Fibroblast of the aortic adventitia (primary cell): ENCODE measurements at places on chromosomes 16 and 17. TPM values are rescaled to one million over a fixed set of nuclear protein-coding genes. Genes with fewer than 3 reads are reported as not detected.
A peak's percentile ranks its signal among the peaks of the same experiment; 100 is the strongest.

DNA sequence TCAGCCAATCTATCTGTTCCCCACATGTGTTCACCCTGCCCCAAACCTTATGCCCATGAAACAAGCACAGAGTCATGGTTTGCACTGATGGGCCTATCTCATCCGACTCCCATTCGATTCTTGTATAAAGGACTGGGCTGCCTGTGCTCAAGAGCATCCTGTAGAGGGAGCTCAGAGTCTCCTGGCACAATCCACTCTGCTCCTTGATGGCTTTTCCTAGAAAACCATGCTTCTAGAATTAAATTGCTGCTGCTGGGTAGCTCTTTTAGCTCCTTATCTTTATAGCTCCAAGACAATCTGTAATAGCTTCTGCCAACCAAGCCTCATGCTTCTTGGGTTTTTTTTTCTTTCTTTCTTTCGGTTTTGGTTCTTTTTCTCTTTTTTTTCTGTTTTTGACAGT is 9.7 kb downstream of the ZNF19 start:
- peak; percentile 33 for DNase-seq

The FOXC2 gene
- 5.2 TPM in 1 of 2 replicates, not detected in the other for total RNA-seq

The MMP28 gene
- 0.09 TPM in 1 of 2 replicates, not detected in the other for total RNA-seq

DNA sequence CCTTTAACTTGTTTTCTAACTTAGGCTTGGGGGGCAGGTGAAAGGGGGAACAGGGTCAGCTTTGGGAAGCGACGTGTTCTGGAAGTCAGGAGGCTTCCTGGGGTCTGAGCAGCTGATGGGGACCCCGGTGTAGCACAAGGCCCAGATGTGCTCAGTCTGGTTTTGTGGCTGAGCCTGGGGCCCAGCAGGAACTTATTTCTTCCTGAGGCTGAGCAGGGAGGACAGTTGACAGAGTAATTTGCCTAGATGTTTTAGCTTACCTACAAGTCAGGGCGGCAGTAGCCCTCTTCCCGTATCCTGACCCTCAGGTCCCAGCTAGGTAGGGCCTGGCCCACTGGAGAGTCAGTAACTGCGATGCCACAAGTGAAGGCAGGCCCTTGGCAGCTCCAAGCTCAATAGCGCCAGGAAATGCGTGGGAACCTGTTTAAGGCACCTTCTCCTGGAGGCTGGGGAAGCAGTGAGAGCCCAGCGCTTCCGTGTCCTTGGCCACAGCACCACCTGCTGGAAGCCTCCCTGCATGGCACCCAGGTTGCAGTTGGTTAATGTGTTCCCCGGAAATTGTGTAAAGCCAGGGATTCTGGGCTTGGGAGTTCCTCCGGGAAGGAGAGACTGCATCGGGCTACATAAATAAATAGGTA is 5.2 kb downstream of the CCR7 start:
- DNase-seq: peak; percentile 96

- peak; percentile 12 for DNase-seq
These were observed 59.7 kb upstream of the DHX40 start for GRCh38 chr17:59505610-59506276.

DNA sequence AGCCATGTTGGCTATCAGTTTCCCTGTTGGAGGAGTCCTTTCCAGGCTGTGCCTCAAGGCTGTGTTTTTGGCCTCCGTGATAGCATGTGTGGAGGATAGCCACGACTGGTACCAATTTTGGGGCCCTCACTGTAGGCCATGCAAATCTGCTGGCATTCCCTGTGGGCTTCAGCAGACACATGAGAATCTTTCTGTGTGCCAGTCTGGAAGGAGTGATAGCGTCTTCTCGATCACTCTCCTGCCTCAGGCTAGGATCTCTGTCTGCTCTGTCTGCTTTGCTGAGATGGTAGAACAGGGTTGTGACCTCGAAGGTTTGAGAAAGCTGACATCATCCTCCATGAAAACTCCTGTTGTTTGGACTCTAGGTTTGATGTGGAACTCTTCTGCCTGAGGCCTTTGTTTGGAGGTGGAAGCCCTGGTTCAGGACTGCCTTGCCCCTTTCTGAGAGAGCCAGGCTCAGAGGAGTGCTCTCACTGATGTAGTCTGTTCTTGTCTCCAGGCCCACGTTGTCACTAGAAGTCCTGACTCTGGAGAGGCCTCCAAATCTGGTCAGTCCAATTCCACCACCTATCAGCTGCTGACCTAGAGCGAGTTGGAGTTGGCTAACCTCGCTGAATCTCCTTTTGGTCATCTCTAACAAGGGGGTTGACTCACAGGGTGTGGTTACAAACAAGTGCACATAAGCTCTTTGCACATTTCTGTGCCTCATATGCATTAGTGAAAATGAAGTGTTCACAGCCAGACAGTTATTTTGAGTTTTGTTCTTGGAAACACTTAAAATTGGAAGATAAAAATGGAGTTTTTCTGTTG is 12.1 kb upstream of the EDC4 start:
- peak; percentile 73 for DNase-seq

DNA sequence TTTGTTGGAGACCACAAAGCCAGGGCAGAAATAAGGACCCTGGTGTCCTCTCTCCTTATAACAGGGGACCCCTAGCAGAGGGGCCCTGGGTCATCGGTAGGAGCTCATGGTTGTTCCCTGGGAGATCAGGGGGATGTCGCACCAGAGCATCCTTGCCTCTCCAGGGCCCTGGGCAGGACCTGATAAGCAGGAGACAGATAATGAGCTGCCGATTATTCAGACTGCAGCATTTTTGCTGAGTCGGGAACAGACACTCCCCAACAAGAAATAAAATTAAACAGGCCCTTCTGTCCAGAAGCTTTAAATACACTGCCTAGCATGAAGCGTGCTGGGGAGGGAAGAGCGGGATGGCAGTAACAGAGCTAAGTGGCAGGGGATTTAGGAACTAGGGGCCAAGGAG is 15.4 kb upstream of the GFAP start:
- no peak for DNase-seq

GRCh38 chr17:79156463-79157095 is 82.0 kb downstream of the ENGASE start:
- DNase-seq: no peak

GRCh38 chr17:48632579-48633265 is 6.6 kb upstream of the HOXB9 start:
- DNase-seq: no peak

DNA sequence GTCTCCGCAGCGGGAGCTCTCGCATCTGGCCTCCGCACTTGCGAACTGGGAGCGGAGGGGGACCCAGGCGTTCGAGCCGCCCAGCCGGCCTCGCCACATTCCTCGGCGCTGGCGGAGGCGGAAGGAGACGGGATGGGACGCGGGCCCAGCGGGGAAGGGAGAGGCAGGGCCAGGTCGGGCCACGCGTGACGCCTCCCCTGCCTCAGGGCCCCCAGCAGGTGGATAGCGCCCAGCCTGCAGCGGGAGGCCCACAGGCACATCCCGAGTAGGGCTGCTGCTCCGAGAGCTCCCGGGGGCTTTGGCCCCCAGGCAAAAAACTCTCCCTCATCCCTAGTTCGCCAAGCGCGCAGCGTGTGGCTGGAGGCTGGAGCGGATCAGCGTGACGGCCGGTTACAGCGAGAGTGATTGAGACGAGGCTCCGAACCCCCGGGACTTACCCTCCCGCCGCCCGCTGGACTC is 800 bp downstream of the PLEKHH3 start:
- DNase-seq: peak; percentile 41

DNA sequence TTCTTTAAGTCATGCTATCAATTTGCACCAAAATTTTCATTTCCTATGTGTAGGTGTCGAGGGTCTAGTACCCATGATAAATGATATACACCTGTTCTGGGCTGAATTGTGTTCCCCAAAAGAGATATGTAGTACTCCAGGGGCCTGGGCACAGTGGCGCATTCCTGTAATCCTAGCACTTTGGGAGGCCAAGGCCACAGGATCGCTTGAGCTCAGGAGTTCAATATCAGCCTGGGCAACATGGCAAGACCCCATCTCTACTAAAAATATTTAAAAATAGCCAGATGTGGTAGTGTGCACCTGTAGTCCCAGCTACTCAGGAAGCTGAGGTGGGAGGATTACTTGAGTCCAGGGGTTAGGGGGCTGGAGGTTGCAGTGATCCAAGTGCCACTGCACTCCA is 23.5 kb upstream of the KANSL1 start:
- no peak for DNase-seq

DNA sequence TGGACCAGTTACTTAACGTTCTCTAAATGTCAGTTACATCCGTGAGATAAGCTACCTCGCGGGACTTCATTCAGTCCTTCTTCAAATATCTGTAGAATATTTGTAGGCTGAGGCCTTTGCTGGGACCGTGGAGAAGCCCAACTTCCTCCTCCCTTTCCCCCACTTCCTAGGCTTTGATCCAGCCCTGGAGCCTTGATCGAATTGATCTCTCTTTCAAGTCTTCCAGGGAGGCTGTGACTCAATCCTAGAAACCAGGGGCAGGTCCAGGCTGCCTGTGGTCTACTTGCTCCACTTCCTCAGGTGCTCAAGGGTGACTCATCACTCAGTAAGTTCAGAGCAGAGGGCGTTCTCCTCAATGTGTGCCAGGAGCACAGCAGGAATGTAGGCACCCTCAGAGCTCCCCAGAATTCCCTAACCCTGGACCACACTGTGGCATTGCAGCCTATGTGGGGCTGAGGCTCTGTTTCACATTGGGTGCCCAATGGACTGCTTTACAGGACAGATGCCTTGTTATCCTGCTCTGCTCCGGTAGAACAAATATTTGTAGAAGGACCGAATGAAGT is 11.2 kb upstream of the CEP20 start:
- DNase-seq: peak; percentile 90

The TRAPPC1 gene
- total RNA-seq: 15.3 and 48.8 TPM in 2 replicates

GRCh38 chr17:1423456-1424135 is 23.6 kb upstream of the YWHAE start:
- no peak for DNase-seq

The KRTAP4-5 gene
- not detected in 2 replicates for total RNA-seq

The ZACN gene
- not detected in 2 replicates for total RNA-seq
